Fibroblast of the aortic adventitia (primary cell): ENCODE measurements at places on chromosomes 2 and 18.
A peak's percentile ranks its signal among the peaks of the same experiment; 100 is the strongest.

GRCh38 chr18:47397671-47398319 is 146.3 kb upstream of the SKOR2 start:
- no peak for DNase-seq

GRCh38 chr2:144548532-144549191 is 28.7 kb upstream of the ZEB2 start:
- DNase-seq: no peak

- DNase-seq: peak; percentile 92
These were observed 5.1 kb downstream of the TRIB2 start for GRCh38 chr2:12721566-12722446.

DNA sequence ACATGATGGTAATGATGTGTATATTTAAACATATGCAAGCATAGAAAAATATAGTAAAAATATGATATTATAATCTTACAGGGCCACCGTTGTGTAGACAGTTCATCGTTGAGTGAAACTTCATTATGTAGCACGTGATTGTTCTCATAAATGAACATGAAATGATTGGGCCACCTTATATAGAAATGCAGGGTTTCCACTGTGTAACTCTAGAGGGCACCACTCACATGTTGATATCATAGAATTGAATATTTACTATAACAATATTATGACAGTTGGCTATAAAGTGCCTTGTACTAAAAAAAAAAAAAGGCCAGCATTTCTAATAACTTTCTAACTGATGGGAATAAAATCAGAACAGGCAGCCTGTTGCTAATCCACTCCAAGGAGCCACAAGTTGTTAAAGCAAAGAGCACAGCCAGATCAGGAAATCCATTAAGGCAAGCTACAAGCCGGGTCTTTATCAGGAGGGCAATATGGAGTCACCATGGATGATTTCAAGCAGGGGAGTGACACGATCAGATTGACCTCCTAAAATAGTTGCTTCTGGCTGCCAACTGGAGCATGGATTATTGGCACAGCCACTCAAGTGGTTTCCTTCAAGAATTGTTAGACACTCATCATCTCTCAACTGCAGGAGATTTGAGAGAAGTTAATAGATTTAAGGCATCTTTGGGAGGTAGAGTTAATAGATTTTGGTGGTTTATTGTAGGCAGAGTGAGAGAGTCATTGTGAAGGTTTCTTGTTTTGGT is 16.7 kb downstream of the IL1F10 start:
- peak; percentile 44 for DNase-seq

- DNase-seq: no peak
These were observed 137.3 kb upstream of the OTX1 start for GRCh38 chr2:62913311-62913710.

GRCh38 chr2:128720080-128721022 is 401.7 kb upstream of the HS6ST1 start:
- DNase-seq: no peak

- DNase-seq: no peak
These were observed 7.5 kb downstream of the GALNT1 start for GRCh38 chr18:35588995-35589394.

- peak; percentile 4 for DNase-seq
These were observed 628 bp downstream of the MRPL30 start for GRCh38 chr2:99181624-99182000.

- no peak for DNase-seq
These were observed 43.8 kb upstream of the ITPRID2 start for GRCh38 chr2:181847702-181848101.

DNA sequence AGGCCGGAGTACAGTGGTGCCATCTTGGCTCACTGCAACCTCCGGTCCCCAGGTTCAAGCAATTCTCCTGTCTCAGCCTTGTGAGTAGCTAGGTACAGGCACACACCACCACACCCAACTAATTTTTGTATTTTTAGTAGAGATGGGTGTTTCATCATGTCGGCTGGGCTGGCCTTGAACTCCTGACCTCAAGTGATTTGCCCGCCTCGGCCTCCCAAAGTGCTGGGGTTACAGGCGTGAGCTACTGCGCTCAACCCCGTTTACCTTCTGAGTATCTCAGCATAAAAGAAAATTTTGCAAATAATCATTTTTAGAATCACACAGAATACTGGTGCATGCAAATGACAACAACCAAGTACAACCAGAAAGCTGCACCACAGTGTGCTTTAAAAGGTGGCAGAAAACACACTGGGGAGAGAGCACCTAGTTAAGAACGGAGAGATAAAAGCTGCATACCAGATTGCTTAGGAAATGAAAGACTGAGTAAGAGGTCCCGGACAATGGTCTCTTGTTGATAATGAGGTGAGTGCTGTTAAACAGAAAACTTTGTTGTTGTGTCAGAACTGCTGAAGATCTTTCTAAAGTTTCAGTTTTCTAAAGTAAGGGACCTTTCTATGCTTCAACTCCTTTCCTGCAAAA is 189.6 kb downstream of the ACTR3 start:
- no peak for DNase-seq

DNA sequence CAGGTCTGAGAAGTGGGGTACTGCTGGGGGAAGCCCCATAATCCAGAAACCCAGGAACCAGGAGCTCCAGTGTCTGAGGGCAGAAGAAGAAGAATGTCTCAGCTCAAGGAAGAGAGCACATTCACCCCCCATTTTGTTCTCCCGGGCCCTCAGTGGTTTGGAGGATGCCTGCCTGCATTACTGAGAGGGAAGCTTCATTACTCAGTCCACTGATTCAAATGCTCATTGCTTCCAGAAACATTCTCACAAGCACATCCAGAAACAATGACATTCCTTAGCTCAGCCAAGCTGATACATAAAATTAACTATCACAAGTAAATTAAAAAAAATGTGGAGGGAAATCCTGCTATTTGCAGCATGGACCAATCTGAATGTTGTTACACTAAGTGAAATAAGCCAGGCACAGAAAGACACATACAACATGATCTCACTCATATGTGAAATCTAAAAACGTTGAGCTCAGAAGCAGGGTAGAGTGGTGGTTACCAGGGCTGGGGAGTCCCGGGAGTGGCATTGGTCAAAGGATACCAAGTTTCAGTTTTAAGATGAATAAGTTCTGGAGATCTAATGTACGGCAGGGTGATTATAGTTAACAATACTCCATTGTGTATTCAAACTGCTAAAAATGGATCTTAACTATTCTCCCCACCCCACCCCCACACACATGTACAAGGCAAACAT is 459.3 kb downstream of the GALR1 start:
- DNase-seq: peak; percentile 4

- no peak for DNase-seq
These were observed 11.1 kb upstream of the MTA3 start for GRCh38 chr2:42557306-42557705.

GRCh38 chr2:33588232-33588631 is 10.9 kb downstream of the FAM98A start:
- DNase-seq: peak; percentile 62

DNA sequence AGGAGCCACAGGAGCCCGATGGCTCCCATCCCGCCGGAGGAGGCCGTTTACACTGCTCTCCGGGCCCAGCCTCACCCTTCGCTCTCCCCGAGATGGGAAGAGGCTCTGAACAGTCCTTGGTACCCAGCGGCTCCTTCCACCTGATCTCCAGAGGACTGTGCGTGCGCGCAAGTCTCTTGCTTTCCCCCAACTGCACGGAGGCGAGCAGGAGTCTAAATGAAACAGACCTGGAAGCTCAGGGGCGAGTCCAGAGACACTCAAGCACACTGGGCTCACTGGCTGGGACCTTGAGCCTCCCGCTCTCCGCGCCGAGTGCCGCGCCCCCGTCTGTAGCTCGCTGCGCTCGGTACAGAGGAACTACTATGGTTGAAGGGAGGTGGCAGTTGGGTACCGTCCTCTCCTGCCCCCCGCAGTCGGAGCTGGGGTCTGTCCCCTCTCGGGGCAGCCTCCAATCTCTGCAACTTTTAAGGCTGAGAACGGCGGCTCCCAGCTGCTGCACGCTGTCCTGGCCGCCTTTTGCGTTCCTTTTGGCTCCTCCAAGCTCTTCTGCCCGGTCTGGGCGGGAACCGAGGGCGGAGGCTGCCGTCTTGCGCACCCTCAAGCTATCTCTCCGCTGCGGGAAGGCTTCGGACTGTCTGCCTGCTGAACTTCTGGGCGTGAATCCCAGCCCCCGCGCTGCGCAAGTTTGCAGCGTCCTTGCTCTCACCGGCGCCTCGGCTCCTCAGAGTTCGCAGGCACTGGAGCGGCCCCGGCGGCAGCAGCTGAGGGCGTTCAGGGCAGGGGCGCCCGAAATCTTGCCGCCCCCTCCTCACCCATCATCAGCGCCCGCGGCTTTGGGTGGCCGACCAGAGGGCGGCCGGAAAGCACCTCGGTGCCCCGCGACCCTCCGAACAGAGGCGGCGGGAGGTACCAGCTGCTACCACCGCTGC is 491 bp downstream of the ALK start:
- peak; percentile 4 for DNase-seq

- DNase-seq: peak; percentile 67
These were observed 27.3 kb upstream of the SPOPL start for GRCh38 chr2:138474100-138474825.

DNA sequence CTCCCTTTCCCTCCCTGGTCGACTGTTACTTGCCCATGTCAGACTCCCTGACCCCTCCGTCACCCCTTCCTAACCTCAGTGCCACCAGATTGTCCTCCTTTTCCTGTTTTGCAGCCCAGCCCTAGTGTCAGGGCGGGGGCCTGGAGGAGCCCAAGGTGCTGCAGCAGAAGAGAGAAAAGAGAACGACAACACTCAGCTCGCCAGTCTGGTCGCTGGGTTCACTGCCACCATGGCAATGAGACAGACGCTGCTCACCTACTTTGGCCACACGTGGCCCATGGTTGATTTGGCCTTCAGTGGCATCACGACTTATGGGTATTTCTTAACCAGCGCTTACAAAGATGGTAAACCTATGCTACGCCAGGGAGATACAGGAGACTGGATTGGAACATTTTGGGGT is 108.4 kb upstream of the RMDN2 start:
- DNase-seq: no peak

- peak; percentile 56 for DNase-seq
These were observed 71.2 kb downstream of the MAIP1 start for GRCh38 chr2:200026332-200027230.

- no peak for DNase-seq
These were observed 118.3 kb upstream of the DOK6 start for GRCh38 chr18:69282371-69282770.

DNA sequence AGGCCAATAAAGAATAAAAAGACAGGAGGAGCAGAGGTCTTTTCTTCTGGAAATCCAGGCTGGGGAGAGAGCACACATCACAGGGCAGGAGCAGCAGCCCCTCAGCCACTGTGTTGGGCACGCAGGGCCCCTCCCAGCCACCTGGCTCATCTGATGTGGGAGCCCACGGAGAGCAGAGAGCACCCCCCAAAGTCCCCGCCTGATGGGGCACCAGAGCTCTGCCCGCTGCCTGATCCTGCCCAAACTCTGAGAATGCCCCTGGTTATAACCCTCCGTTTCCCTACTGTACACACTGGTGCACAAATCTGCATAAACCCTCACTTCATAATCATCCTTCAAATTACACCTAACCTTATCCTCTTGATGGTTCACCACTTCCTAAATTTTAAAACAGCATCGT is 111.3 kb downstream of the HDAC4 start:
- no peak for DNase-seq

GRCh38 chr2:134052173-134052572 is 201.7 kb upstream of the MGAT5 start:
- no peak for DNase-seq

DNA sequence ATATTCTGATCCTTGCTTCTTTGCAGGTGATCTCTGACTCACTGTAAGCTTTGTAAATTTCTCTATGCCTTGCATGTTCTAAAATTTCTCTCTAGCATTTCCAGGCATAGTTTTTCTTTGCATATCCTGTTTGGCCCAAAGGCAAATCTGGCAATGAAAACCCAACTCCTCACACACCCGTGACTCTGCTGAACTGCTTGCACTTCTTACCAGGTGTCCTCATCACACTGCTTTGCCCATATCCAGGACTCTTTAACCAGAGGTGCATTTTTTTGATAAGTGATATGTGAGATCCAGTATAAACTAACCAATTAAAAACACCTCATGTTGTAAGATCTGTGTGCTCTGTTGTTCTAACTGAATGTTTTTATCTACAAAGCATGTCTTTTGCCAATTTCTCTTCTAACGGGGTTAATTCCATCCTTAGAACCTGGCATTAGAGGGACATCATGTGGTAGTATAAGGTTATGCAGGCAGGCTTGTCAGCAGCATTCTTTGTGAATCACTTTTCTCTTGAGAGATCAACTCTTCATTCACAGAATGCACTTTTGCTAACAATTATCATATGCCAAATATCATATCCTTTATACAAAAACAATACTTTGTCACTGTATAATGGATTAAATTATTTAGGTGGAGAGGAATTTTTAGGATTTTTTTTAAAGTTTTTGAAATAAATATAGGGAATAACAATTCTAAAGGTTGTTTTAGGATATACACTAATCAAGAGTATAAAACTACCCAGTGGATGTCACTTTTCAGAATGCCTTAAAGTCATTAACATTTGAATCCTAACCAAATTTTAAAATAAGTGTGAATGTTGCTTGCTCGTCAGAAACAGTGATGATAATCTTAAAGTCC is 20.8 kb upstream of the TMX3 start:
- DNase-seq: peak; percentile 87

- no peak for DNase-seq
These were observed 46.6 kb upstream of the TBC1D8 start for GRCh38 chr2:101197814-101198213.

- no peak for DNase-seq
These were observed 181.3 kb downstream of the PTPRM start for GRCh38 chr18:7748251-7749007.

GRCh38 chr2:96832754-96833507 is 10.9 kb downstream of the ANKRD23 start:
- DNase-seq: peak; percentile 37

DNA sequence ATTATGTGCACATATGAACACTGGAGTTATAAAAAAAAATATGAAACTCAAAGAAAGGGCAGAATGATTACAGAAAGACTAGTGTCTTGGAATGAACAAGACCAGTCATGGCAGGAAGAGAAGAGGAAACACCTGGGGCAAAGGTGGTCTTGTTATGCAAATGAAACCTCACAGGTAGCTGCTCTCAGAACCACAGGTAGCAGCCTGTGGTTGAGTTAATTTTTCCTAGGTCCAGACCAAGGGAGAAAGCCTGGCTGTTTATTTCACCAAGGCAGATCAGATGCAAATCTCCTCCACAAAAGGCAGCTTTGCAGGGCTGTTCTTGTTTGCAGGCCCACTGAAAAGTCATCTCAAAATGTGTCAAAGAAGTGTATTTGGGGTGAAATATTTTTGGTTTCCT is 785.8 kb downstream of the RNF144A start:
- DNase-seq: no peak

- no peak for DNase-seq
These were observed 147.5 kb downstream of the METTL4 start for GRCh38 chr18:2423761-2424160.

GRCh38 chr18:61331051-61331450 is 2.2 kb upstream of the CDH20 start:
- DNase-seq: no peak
